Stimulated activated CD8-positive, alpha-beta memory T cell treated with anti-CD3 and anti-CD28 coated beads, Interleukin-4, amount 100 ng/mL, for 24 hours (primary cell): ENCODE measurements at places on chromosomes 3 and 15.

DNA sequence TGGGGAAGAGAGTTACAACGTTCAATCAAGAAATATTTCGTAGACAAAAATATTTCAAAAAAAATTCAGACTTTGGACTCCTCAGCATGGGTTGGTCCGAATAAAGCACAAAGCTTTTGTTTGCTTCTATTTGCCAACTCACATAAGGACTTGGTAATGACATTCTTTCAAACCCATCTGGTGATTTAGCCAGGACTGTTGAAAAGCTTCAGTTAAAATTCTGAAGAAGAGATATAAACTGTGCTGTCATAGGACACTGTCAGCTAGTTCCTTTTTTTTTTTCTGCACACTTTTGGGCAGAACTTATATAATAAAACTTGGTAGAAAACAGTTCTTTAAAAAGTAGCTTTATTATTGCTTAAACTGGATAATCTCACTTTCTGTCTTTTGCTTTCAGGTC is 660.8 kb upstream of the SGO1 start:
- DNase-seq, result no peak

DNA sequence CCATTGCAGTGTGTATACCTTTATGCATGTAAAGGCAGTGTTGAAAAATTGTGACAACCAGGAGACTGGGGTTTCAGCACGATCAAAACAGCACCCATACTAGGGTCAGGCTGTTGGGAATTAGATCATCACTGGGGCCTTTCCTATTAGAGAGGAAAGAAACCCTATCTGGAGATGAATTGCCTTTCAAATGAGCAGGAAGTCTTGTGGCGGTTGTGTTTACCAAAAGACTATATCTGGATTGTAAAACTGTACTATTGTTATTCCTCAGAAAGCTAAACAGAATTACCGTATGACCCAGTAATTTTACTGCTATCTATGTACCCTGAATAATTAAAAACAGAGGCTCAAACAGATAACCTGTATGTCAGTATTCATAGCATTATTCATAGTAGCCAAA is 10.1 kb downstream of the UBE2E1 start:
- no peak for DNase-seq

GRCh38 chr3:136350132-136350531 is 100.0 kb downstream of the PCCB start:
- no peak for DNase-seq

DNA sequence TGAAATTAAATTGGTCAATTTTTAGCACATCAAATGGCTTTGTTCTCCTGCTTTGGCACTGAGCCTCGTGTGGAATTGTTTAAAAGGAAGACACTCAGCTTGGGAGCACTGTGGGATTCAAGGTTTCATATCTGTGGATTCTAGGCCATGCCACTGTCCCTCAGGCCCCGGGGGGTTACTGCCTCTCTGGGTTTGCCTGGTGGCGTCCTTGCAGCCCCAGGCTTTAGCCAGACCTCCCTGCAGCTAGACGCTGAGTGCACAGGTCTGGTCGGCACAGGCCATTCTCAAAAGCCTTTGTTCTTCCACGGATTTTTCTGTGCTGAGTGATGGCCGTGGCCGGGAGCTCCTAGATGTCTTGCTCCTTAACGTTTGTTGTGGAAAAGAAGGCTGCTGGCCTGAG is 76.2 kb downstream of the CACNA2D3 start:
- no peak for DNase-seq

GRCh38 chr3:170738766-170739165 is 131.2 kb downstream of the RPL22L1 start:
- DNase-seq, result no peak

DNA sequence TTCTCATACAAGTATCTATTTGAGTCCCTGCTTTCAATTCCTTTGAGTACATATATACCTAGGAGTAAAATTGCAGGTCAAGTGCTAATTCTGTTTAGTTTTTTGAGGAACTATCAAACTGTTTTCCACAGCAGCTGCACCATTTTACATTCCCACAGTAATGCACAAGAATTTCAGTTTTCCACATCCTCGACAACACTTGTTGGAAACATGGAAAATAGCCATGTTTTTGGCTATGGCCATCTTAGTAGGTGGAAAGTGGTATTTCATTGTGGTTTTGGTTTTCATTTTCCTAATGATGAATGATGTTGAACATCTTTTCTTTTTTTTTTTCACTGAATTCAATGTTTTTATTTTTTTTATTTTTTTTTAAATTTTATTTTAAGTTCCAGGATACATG is 44.4 kb upstream of the TNFAIP8L3 start:
- DNase-seq, result no peak

GRCh38 chr3:107209302-107209990 is 167.8 kb upstream of the CCDC54 start:
- DNase-seq, result no peak

GRCh38 chr15:29196290-29196689 is 73.3 kb downstream of the NSMCE3 start:
- DNase-seq, result no peak

DNA sequence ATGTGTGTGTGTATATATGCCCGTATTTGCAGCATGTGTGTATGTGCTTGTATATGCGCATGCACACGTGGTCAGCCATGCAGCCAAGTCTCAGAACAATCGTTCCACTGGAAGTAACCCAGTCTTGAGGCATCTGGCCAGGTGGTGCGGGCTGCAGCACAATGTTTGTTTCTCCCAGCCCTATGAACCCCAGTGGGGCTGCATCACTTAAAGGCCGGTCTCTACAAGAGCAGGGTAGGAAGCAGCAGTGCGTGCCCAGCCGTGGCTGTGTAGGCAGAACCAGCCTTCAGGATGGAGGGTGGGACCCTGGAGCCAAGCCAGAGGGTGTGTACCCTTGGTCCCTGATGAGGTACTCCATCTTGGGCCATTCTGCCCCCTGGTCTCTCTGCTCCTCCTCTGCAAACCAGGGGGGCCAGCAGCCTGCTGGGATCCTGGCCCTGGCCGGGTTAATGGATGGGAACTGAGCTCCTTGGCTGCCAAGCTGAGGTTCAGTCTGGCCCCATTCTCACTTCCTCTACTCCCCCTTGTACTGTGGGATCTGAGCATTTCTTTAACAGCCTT is 11.8 kb downstream of the KLF13 start:
- DNase-seq, result no peak

- DNase-seq, result no peak
These were observed at the start of gene PLA2G4E for GRCh38 chr15:42020713-42021273. PLA2G4E (minus strand) TSS chr15:42021042; CDS start chr15:42021030, 12 bp downstream.

DNA sequence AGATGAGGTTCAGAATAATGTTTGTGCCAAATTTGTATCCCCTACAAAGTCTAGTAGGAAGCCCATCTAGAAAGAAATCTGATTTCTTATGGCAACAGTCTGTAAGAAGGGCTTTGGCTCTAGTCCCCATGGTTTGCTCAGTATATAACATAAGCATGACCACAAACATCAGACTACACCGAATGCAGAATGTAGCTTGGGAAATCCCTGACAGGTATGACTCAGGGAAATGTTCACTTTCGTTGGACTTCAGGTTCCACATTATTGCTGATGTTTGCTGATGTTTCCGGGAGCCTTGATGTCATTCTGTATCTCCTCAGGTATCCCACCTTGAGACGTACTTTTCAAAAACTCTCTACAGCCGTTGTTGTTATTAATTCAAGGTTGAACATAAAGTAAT is 304.4 kb upstream of the TGFBR2 start:
- DNase-seq, result no peak

DNA sequence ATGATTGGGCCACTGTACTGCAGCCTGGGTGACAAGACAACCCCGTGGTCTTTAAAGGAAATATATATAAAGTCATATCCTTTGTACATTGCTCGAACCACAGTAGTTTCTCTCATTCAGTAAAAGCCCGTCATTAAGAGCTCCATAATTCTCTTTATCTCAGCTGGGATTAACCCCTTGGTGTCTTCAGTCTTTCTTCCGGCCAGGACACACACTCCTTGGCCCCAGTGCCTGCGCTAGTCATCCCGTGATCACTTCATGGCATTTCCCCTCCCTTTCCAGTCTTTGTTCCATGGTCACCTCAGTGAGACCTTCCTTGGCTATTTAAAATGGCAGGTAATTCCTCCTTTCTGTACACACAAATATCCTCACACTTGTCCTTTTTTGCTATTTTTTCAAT is 3.3 kb downstream of the RPL35A start:
- no peak for DNase-seq

DNA sequence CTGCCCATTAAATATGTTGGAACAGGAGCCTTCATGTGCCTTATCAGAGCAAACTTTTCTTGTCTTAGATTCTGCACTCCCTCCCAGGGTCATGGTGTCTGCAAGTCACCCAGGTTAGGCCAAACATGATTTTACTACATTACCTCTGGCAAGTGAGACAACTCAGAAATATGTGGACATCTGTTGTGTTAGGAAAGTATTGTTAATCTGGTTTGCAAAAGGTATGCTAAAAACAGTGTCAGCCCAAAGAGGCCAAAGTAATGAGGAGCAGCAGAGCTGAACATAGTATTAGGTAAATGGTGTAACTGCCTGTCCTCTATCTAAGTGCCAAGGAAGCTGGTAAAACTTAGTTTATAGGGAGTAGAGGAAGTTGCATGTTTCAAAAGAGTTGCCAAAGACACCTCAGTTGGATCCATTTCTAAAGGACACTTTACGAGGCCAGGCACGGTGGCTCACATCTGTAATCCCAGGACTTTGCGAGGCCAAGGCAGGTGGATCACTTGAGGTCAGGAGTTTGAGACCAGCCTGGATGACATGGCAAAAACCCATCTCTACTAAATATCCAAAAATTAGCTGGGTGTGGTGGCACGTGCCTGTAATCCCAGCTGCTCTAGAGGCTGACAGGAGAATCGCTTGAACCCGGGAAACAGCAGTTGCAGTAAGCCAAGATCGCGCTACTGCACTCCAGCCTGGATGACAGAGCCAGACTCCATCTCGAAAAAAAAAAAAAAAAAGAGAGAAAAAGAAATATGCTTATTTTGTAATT is 22.5 kb upstream of the PPIB start:
- no peak for DNase-seq

GRCh38 chr15:70059476-70060213 is 38.1 kb downstream of the TLE3 start:
- DNase-seq, result no peak

DNA sequence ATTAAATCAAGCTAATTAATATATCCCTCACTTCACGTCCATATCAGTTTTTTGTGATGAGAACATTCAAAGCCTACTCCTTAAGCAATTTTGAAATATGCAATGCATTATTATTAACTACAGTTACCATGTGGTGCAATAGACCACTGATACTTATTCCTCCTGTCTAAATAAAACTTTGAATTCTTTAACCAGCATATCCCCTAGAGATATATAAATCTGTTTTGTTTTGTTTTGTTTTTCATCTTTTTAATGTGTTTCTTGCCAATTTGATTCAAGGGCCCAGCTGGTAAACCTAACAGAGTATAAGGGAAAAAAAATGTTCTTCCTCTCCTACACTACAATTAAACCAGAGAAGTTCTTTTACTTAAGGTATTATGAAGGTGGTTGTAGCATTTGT is 524.2 kb downstream of the NAALADL2 start:
- DNase-seq, result no peak

GRCh38 chr3:155554777-155555451 is 190.0 kb downstream of the PLCH1 start:
- no peak for DNase-seq

DNA sequence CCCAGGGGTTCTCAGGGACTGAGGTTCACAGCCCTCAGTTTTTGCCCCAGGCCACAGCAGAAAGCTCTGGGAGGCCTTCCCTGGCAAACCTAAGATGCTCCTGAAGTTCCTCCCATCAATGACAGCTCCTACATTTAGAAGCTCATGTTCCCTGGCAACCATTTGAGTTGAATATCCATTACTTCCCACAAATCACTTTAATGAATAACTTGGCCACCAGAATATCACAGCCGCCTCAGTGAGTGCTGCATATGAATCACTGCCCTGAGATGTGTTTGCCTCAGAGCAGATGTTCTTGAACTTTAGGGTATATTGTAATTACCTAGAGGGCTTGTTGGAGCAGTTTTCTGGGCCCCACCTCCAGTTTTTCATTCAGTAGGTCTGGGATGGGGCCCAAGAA is 27.4 kb downstream of the SLCO2A1 start:
- no peak for DNase-seq

GRCh38 chr15:86915811-86916331 is 836.2 kb downstream of the AGBL1 start:
- DNase-seq, result no peak

- DNase-seq, result no peak
These were observed 43.9 kb upstream of the PARP14 start for GRCh38 chr3:122636697-122637096.

DNA sequence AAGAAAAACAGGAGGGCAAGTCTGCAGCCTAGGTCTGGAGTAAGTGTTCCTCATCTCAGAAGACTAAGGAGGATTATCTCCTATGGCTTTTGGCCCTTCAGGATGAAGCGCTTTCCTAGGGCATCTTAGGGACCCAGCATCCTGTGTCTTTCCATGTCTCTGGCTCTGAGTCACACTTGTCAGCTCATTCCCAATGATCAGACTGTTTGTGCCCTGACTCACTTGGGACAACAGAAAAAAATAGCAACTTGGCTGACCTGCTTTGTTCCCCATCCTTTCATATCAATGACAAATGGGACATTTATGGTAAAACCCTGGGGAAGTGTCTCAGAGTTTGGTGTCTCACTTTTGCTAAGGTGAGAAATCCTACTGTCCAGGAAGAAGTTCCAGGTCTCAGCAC is 76.2 kb upstream of the OXTR start:
- DNase-seq, result no peak

DNA sequence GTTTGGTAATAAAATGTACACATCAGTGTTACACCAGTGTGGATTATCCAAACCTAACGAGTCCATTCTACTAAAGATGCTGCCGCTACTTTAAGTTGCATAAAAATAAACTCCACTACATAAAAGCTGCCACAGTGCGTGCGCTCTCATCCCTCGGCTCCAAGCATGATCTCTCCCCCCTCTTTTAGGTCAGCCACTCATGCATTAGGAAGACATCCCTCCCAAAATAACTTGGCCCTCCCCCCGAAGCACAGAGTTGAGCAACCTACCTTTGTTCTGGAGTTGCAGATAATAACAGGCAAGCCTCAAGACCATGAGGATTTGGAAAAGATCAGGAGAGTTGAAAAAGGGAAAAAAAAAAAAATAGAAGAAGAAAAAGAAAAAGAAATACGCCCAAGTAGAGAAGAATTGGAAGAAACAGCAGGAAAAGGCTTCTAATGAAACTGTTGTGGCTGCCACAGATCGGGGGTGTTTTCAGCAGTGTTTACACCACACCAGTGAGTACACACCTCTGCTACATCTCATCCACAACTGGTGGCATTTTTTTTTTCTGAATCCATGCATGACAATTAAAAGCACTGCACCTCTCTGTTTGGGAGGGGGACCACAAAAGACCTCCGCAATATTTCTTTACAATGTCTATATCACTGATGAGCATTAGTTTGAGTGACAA is 339.2 kb downstream of the FOXP1 start:
- no peak for DNase-seq

DNA sequence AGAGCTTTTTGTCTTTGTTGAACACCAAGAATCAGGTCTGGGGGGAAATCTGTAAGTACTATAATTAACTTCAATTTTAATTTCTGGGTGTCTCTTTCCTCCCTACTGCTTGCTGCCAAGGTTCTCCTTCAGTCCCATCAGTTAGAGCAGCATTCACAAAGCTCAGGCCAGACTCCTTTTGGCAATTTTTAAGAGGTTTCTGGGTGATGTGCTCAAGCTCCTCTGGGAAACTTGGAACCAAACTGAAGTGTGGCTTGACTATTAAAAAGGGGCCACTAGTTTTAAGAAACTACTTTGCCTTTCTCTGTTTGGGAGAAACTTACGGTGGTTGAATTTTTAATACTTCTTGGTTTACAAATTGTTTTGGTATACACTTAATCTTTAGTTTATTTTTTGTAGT is 227.7 kb upstream of the SOX2 start:
- no peak for DNase-seq
